ENCODE measurements at places on chromosomes 7 and 10. TPM values are rescaled to one million over a fixed set of nuclear protein-coding genes. Genes with fewer than 3 reads are reported as not detected.

GRCh38 chr7:6497994-6498393 lies 50.2 kb upstream of the DAGLB start:
- no peak for DNase-seq
- peaks cover 4% of the 10 kb centered on the region for H3K4me1 ChIP-seq
- peaks cover 5% of the 10 kb centered on the region for H3K27me3 ChIP-seq
- H3K4me3 ChIP-seq: no peak overlapping the region
- no peak overlapping the region for H3K27ac ChIP-seq
- H3K36me3 ChIP-seq: no peaks in the 10 kb centered on the region

DNA sequence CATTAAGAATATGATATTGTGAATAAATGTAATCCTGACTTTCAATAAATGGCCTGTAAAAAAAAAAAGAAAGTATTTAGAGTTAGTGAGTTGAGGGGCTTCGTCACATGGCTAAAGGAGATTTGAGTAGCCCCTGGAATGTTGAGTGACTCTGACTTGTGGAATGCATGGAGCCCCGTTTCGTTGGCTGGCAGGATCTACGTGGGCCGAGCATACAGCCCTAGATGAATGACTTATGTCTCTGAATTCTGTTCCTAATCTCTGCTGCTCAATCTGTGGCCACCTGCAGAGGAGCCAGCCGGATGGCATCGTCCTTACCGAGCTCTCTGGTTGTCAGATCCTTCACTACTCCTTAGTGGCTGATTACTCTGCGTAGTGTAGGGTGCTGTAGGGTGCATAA lies 155.7 kb downstream of the MGMT start:
- DNase-seq: no peak
- no peaks in the 10 kb centered on the region for H3K27me3 ChIP-seq
- H3K4me3 ChIP-seq: no peak overlapping the region
- H3K4me1 ChIP-seq: peaks cover 13% of the 10 kb centered on the region
- H3K36me3 ChIP-seq: no peaks in the 10 kb centered on the region
- no peak overlapping the region for H3K27ac ChIP-seq

DNA sequence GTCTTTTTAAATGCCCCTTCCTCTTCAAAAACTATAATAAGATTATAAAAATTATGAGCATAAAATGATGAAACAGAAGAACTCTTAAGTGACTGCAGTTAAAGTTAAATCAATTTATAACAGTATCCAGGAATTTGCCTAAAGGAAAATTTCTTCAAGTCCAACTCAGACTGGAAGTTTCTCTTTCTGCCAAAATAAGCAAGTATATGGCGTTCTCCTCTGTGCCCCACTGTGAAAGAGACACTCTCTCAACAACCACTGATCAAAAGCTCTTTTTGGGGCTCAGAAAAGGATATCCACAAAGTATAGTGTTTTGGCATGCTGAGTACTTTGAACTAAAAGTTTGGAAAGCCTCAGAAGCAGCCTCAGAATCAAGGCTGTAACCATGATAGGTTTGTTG lies 139.9 kb downstream of the SKIDA1 start:
- H3K4me1 ChIP-seq: peaks cover 41% of the 10 kb centered on the region
- DNase-seq: no peak
- H3K36me3 ChIP-seq: no peaks in the 10 kb centered on the region
- H3K27ac ChIP-seq: no peak overlapping the region
- no peaks in the 10 kb centered on the region for H3K27me3 ChIP-seq
- no peak overlapping the region for H3K4me3 ChIP-seq

GRCh38 chr7:130912862-130913638 lies 179.0 kb upstream of the KLF14 start:
- peaks cover 74% of the 10 kb centered on the region for H3K4me1 ChIP-seq
- H3K27ac ChIP-seq: peak overlapping the region; percentile 67
- no peaks in the 10 kb centered on the region for H3K27me3 ChIP-seq
- H3K4me3 ChIP-seq: no peak overlapping the region

DNA sequence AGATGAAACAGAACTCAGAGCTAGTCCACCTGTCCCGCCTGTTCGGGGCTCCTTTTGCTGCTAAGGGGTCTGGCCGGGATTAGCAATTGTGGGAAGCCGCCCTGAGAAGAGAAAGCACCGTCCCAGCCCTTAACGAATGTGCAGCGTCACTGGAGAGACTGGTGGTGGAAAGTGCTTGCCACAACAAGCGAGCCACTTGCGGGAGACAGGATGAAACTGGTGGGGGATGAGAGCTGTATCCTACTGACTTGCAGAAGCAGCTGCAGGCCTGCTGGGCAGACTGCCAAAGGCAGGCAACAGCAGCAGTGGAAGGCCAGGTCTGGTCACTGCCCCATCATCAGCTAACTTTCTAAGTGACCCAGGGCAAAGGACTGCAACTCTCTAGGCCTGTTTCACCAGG lies 95.4 kb downstream of the FAM53B start:
- H3K27me3 ChIP-seq: no peaks in the 10 kb centered on the region
- no peak overlapping the region for H3K4me3 ChIP-seq
- peak overlapping the region; percentile 30 for H3K27ac ChIP-seq

- no peak overlapping the region for H3K4me3 ChIP-seq
- no peaks in the 10 kb centered on the region for H3K27me3 ChIP-seq
- DNase-seq: no peak
- H3K4me1 ChIP-seq: peaks cover 23% of the 10 kb centered on the region
- peaks cover 6% of the 10 kb centered on the region for H3K36me3 ChIP-seq
- peak overlapping the region; percentile 67 for H3K27ac ChIP-seq
Measured at GRCh38 chr10:124671486-124672075, 72.6 kb downstream of the FAM53B start.

DNA sequence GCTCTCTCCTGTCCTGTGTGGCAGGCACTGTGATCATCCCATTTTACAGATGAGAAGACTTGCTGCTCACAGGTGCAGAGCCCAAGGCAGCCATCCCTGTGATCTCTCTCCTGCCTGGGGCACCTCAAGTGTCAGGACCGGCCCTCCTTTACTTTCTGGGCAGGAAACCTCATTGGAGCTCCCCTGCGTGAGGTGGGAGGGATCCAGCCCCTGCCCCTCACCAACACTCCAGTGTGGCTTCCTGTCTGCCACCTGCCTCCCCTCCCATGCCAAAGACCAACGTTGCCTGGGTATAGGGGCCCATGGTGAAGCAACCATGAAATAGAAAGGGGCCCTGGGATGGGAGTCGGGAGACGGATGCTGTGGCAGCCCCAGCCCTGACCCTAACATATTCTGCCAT lies 91.2 kb upstream of the MYL10 start:
- DNase-seq: no peak
- no peaks in the 10 kb centered on the region for H3K4me1 ChIP-seq
- no peak overlapping the region for H3K4me3 ChIP-seq
- no peak overlapping the region for H3K27ac ChIP-seq
- H3K36me3 ChIP-seq: 0 out of 2 replicates have a peak, but pooled peaks cover 3% of the 10 kb centered on the region
- peaks cover 8% of the 10 kb centered on the region for H3K27me3 ChIP-seq

DNA sequence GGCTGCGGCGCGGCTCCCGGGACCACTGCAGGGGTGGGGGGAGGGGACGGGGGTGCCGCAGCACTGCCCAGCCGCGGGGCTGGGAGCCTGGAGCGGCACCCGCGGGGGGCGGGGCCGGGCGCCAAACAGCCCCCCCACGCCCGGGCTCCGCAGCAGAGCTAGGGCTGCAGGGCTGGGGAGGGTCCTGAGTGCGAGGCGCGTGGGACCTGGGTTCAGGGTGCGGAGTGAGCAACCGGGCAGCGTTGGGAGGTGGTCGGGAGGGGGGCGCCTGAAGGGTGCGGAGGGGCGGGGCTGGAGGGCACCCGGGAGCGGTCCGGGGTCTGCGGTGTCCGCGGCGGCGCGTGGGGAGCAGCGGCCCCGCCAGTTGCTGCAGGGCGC lies 528 bp downstream of the CAMK2G start:
- peak overlapping the region; percentile 39 for H3K4me3 ChIP-seq
- peaks cover 17% of the 10 kb centered on the region for H3K36me3 ChIP-seq
- no peak overlapping the region for H3K27ac ChIP-seq
- DNase-seq: no peak
- H3K4me1 ChIP-seq: peaks cover 30% of the 10 kb centered on the region

DNA sequence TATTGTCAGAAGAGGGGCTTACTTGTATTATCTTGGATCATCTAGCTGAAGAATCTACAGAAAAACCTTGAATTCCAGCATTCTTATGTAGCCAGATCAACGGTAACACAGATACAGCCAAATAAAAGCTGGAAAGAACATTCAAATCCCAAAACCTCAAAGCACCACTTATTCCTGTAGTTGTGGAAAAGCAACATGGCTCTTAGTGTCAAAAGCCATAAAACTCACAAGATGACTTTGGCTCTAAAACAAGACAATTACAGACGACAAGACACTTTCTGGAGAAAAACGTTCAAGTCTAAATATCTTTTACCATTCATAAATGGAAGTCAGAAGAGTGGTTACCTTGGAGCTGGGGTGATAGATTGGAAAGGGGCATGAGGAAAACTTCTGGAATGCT lies 173.0 kb downstream of the HERPUD2 start:
- H3K4me1 ChIP-seq: no peaks in the 10 kb centered on the region
- H3K27ac ChIP-seq: no peak overlapping the region
- no peak overlapping the region for H3K4me3 ChIP-seq
- H3K36me3 ChIP-seq: no peaks in the 10 kb centered on the region
- DNase-seq: no peak
- no peaks in the 10 kb centered on the region for H3K27me3 ChIP-seq

DNA sequence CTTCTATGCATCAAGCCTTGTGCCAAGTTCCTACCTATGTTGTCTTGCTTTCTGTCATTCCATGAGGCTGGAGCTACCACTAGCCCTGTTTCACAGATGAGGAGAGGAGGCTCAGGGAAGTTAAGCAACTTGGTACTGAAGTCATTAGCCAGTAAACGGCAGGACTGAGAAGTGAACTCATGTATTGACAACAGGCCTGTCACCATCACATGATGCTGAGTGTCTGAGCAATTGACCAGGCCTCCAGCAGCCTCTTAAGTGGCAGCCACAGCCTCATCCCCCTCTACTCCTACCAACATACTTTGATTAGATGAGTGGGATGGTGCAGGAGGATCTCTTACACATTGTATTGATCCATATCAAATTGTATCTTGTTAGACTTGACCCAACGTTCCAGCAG lies 317.6 kb downstream of the GRID1 start:
- H3K36me3 ChIP-seq: no peaks in the 10 kb centered on the region
- no peak overlapping the region for H3K27ac ChIP-seq
- H3K4me1 ChIP-seq: no peaks in the 10 kb centered on the region
- no peak for DNase-seq

GRCh38 chr7:42720991-42721796 lies 190.7 kb downstream of the C7orf25 start:
- 0 out of 2 replicates have a peak, but pooled peaks cover 3% of the 10 kb centered on the region for H3K36me3 ChIP-seq
- H3K4me1 ChIP-seq: peaks cover 26% of the 10 kb centered on the region
- no peak overlapping the region for H3K27ac ChIP-seq

GRCh38 chr7:55081472-55082227 lies 62.8 kb downstream of the EGFR start:
- H3K4me3 ChIP-seq: no peak overlapping the region
- H3K27ac ChIP-seq: no peak overlapping the region
- H3K4me1 ChIP-seq: peaks cover 26% of the 10 kb centered on the region

- H3K4me3 ChIP-seq: no peak overlapping the region
- no peaks in the 10 kb centered on the region for H3K4me1 ChIP-seq
- no peak overlapping the region for H3K27ac ChIP-seq
Measured at GRCh38 chr7:2851497-2851896, 7.4 kb upstream of the GNA12 start.

DNA sequence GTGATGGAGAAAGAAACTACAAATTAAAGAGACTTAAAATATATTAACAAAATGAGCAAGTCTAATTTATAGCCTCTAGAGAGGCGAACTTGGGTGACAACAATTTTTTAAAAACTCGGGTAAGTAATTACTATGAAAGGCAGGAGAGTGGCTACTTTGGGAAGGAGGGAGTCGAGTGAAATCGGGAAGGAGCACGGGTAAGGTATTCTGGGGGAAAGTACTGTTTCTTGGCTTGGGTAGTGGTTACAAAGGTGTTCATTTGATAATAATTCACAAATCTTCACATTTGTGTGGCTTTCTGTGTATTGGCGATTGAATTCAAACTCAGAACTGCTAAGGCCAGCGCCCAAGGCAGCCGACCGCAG lies 32.9 kb upstream of the GRID1 start:
- H3K27me3 ChIP-seq: peaks cover 66% of the 10 kb centered on the region
- DNase-seq: no peak
- peaks cover 23% of the 10 kb centered on the region for H3K4me1 ChIP-seq
- no peak overlapping the region for H3K27ac ChIP-seq
- peak overlapping the region; percentile 71 for H3K4me3 ChIP-seq

TM9SF3 gene
- 107 TPM for total RNA-seq

PRRT4 gene
- 1.5 TPM for total RNA-seq

ADRA2A gene
- total RNA-seq: 1.7 TPM

C10orf67 gene
- total RNA-seq: not detected

CALN1 gene
- 10.5 TPM for total RNA-seq

TUBB8 gene
- 2.4 TPM for total RNA-seq
